Activated naive CD4-positive, alpha-beta T cell (primary cell): ENCODE measurements at places on chromosomes 12 and 14.
A peak's percentile ranks its signal among the peaks of the same experiment; 100 is the strongest.

GRCh38 chr12:6618483-6619225, 11.5 kb upstream of the CHD4 start:
- no peak for DNase-seq

- no peak for DNase-seq
Observed at GRCh38 chr14:57136669-57137328, 131.9 kb downstream of the EXOC5 start.

GRCh38 chr12:49705479-49706134, 1.6 kb downstream of the FMNL3 start:
- no peak for DNase-seq

GRCh38 chr14:51967521-51967920, 21.8 kb upstream of the RTRAF start:
- no peak for DNase-seq

DNA sequence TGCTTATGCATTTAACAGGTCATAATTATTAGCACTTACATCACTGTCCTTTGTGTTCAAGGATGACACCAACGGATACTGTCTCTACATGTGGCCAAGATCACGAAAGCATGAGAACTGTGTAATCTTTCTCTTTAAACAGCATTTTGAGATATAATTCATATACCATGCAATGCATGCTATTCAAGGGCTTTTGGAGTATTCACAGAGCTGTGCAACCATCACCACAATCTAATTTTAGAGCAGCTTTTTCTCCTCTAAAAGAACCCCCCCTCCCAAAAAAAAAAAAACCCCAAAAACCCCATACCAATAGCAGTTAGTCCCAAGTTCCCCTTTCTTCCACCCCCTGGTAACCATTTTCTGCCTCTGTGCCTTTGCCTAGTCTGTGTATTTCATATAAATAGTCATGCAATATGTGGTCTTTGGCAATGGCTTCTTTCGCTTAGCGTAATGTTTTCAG, 60.6 kb downstream of the SPRING1 start:
- DNase-seq: no peak

- no peak for DNase-seq
Observed at GRCh38 chr14:75595226-75595625, 16.8 kb downstream of the FLVCR2 start.

- no peak for DNase-seq
Observed at GRCh38 chr14:94673781-94674231, 61.6 kb downstream of the SERPINA3 start.

DNA sequence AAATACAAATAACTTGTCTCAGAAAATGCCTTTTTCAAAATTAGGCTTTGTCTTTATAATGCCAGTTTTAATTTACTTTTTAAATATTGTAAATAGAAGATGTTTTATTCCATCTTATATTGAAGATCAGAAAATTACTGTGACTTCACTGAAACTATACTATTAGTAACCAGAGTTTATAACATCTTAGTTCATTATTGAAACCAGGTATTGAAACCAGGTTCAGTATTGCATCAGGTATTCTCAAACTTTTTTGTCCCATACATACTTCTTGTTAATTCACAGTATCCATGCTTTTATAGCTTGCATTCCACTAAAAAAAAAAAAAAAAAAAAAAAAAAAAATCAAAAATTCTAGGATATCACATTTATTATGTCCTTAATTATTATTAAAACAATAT, 227.5 kb downstream of the GXYLT1 start:
- no peak for DNase-seq

DNA sequence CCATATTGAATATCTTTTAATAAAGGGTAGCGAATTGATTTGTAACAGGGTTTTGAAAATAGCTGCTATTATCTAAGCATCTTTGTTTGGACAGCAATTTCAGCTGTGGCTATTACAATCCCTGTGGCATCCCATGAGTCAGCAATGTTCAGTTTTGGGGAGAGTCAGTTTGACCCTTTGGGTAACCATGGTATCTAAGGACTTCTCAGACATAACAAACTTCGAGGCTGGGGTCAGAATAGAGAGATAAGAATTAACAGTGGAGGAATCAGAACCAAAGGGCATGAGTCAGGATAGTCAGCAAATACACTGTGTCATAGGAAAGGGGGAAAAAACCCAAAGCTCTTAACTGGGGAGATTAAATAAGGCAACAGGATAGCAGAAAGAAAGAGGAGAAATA, 11.7 kb upstream of the PTHLH start:
- no peak for DNase-seq

DNA sequence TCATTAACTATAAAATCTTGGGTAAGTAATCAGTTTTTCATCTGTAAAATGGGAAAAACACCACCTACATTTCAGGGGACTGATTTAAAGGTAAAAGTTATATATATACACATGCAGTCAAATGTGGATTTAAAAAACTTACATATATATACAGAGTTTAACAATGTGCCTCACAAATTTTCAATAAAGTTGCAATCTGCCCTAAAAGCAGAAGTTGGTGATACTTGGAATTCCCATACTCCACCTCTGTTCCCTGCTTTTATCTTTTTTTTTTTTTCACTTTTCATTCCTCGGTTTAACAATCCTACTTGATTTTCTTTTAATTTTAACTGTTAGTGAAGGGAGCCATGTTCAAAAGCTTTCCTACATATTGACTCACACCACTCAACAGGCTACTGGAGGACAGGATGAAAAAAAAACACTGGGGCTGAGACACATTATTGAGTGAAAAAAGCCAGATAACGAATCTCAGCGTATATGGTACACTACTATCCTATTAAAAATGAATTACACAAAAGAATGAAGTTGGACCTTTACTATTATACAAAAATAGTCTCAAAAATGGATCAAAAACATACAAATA, 24.3 kb downstream of the SPPL3 start:
- DNase-seq: no peak

DNA sequence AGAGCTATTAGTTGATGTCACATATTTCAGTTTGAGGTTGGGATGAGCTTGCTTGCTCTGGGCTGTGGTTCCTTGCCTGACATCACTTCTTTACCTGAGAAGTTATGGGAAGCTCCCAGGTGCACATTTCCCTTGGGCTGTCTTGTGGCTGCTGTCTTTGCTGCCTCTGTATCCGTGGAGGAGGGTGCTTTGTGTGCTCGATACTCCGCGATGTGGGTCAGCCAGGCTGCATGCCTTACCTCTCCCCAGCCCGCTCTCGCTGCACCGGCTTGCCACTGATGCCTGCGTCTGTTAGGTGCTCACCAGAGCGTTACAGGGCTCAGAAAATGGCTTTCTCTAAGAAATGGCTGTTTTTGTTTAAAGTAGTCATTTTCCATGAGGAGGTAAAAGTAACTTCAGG, 19.6 kb downstream of the PELI2 start:
- no peak for DNase-seq

DNA sequence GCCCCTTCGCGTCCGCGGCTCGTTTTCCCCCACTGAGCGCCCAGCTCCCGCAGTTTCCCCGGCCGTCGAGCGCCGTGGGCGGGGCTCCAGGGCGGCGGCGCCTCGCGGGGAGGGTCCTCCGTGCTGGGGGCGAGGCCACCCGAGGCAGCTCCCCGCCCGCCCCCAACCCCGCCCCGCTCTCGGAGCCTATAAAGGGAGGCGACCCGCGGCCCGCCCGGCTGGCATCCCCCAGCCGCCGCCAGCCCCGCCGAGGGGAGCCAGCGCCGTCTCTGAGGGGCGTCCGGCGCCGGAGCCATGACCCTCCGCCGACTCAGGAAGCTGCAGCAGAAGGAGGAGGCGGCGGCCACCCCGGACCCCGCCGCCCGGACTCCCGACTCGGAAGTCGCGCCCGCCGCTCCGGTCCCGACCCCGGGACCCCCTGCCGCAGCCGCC, at the start of gene TAMALIN:
Gene TAMALIN, plus strand, starts transcription at position 221 of the 432 bp plus-strand sequence. Its CDS starts 74 bp downstream, at position 295.
- peak; percentile 83 for DNase-seq

DNA sequence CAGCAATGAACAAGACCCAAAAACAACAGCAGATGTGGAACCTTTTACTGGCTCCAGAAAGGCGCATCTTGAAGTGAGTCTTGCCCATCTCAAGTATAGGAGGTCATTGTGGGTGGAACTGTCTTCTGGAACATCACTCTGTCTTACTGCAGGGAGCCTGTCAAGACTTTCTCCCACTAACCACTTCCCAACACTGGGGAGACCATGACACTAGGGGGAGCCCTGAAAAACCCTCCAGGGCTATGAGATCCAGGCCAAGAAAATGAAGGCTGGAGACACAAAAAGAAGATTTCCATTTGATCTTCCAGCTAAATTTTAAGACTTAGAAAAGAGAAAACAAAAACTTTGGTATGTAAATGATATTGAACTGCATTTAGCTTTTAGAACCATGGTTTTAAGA, 13.5 kb upstream of the ATG14 start:
- no peak for DNase-seq
